Natural killer cell treated with Interleukin-12 subunit alpha and Interleukin-12 subunit beta and Interleukin-15 and Interleukin-18, amount 100 ng/mL, for 72 hours (primary cell): ENCODE measurements at places on chromosomes 12 and 14. TPM values are rescaled to one million over a fixed set of nuclear protein-coding genes. Genes with fewer than 3 reads are reported as not detected.

- no peak for DNase-seq
Observed at GRCh38 chr12:105296116-105297089, 34.1 kb upstream of the C12orf75 start.

The AGAP2 gene
- total RNA-seq = 54.1 TPM

DNA sequence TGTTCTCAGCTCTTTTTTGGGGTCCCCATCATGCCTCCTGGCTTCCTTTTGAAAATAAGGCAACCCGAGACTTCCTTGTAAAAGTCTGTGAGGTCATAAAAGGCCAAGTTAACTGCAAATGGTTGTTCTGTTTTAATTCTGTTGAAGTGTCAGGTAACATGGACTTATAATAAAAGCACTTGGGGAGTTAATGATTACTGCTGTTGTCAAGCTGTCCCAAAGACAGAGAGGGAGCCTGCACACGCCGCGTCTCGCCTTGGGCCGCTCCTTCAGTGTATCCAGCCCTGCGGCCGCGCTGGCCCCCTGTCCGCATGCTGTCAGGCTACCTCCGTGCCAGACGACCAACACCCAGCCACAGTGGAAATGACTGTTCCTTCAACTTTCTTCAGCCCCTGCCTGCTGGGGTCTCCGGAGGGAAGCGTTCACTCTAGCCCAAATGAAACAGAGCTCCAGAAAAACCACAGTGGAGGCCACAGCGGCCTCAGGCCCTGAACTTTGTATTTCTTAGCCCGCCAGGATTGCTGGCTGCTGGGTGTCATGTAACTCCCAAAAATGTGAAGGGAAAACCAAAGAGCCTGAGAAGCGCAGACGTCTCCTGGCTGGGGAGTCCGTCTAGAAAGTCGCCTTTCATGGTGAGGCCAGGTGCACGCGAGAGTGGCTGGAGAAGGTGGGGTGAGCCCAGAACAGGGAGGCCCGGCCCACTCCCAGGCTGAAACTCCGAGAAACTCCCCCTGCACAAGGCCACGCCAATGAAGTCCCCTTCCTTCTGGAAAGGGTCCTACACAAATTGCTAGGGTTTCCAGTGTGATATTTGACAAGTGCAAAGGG, 189.1 kb downstream of the ZFP36L1 start:
- no peak for DNase-seq

DNA sequence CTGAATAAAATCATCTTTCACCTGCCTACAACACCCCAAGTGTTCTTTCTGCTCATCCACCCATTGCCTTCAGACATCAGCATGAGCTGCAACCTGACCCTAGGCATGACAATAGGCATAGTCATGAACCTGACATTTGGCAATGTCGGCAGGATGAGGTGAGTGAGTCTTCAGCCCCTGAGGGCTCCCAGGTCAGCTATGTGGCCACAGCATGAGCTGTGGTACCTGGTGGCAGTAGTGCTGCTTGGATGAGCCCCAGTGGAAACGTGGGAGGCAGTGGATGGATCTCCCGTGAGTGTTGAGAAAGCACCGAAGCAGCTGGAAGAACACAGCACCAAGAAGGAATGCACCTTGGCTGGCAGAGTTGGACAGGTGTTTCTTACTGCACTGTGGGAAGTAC, 334.8 kb upstream of the FAR2 start:
- DNase-seq = no peak

The FAM216A gene
- 26.6 TPM for total RNA-seq

DNA sequence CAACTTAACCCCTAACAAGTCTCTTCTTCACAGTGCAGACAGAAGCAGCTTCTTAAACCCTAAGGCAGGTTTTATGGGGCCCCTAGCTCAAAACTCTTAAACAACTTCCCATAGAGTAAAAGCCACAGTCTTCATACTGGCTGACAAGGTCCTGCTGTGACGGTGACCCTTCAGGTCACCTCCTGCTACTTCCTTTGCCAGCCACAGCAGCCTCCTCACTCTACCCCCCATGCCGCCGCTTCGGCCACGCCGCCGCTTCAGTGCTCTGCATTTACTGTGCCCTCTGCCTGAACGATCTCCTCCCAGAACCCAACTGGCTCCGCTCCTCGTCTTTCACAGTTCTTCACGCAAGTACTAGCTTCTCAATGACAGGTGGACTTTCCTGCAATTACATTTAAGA, 45.5 kb downstream of the ACADS start:
- DNase-seq = no peak

- peak; percentile 10 for DNase-seq
Observed at GRCh38 chr14:94015223-94015622, 10.9 kb upstream of the OTUB2 start.

The RD3L gene
- not detected for total RNA-seq

The SINHCAF gene
- total RNA-seq = 91.5 TPM

- DNase-seq = no peak
Observed at GRCh38 chr12:51818566-51819300, 29.8 kb downstream of the FIGNL2 start.

The LGR5 gene
- not detected for total RNA-seq

- DNase-seq = no peak
Observed at GRCh38 chr14:74085047-74085637, 386 bp downstream of the LIN52 start.
